Foreskin melanocyte (primary cell): ENCODE measurements at places on chromosomes 4 and X.

DNA sequence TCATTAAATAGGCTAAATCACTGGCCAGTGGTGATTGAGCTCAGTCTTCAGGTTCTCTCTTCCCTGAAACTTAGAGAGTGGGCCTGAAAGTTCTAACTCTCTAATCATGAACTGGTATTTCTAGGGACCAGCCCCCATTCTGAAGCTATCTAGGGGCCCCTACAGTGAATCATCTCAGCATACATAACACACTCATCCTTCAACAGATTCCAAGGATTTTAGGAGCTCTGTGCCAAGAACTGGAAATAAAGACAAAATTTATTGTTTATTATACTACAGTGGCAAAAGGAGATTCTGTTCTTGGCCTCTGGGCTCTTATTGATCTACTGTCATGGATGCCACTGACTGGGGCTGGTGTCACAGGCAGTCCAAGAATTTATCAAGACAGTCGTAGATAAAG lies 263.8 kb upstream of the IGFBP7 start:
- DNase-seq: no peak

GRCh38 chr4:10460313-10461047 lies 3.3 kb upstream of the ZNF518B start:
- peak; percentile 86 for DNase-seq

DNA sequence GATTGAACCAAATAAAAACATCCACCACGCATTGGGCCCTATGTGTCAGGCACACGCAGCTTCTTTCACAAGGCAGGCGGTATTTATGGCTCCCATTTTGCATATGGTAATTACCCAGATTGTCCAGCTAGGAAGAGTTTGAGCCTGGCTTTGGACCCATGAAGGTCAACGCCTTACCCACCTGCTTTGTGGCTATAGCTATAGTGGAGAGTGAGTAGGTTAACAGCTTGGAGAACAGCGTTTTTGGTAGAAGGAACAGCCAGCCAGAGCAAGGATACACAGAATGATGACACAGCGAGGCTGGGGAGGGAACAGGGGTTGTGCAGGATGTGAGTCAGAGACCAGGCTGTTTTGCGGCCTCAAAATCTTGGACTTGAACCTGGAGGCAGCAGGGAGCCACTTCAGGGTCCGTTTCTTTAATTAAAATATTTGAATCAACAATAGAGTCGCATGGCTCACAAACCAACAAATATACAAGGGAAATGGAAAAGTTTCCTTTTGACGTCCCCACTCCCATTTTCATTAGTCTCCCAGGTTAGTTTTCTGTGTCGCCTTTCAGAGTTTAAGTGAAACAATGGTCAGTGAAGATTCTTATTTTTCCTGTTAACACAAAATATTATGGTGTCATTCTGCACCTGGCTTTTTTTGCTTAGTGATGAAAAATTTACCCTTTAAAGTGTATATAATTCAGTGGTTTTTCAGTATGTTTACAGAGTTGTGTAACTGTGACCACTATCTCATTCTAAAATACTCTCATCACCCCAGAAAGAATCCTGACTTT lies 118.2 kb upstream of the STX18 start:
- DNase-seq: no peak

GRCh38 chr4:2794486-2795299 lies 1.8 kb downstream of the SH3BP2 start:
- DNase-seq: no peak

DNA sequence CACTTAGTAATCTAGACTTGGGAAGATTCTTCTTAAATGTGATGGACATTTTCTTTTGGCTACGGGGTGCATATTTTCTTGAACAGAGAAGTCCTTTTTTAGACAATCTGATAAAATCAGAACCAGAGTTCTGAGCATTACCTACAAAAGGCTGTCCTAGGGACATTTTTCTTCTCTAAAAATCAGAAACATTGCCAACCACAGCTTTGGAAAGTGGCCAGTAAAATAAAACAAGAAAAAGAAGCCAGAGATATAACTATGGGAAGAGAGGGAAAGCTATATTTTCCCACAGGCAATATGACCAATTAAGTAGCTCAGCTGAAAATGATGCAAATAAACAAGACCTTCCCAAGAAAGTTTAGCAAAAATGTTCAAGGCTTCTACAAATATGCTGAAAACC lies 55.9 kb downstream of the MXRA5 start:
- no peak for DNase-seq

GRCh38 chrX:96763608-96764007 lies 79.0 kb downstream of the DIAPH2 start:
- no peak for DNase-seq

- no peak for DNase-seq
Observed at GRCh38 chrX:135425026-135425965, 3.6 kb downstream of the SMIM10L2A start.

DNA sequence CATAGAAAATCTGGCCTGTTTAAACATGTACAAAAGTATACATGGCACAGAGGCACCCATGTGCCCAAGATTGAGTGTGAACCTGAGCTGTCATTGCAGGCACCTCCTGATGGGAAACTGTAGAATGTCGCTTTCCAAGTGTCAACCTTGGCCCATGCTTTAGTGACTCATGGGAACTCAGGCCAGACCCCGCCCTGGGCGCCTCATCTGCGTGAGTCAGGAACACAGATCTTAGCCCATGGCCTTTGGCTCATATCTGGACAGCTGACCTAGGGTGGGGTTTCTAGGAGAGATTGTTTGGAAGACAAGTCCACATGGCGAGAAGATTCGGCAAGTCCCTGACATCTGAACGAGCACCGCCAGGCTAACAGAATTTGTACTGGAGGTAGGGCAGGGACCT lies 50.0 kb downstream of the CYTL1 start:
- no peak for DNase-seq
